ENCODE measurements at places on chromosomes 3 and 15.

GRCh38 chr3:150248888-150249681 is 159.0 kb upstream of the TSC22D2 start:
- DNase-seq: no peak

GRCh38 chr3:123412076-123412475 is 36.8 kb downstream of the ADCY5 start:
- no peak for DNase-seq

- no peak for DNase-seq
Observed at GRCh38 chr3:165518346-165518745, 318.9 kb downstream of the BCHE start.

DNA sequence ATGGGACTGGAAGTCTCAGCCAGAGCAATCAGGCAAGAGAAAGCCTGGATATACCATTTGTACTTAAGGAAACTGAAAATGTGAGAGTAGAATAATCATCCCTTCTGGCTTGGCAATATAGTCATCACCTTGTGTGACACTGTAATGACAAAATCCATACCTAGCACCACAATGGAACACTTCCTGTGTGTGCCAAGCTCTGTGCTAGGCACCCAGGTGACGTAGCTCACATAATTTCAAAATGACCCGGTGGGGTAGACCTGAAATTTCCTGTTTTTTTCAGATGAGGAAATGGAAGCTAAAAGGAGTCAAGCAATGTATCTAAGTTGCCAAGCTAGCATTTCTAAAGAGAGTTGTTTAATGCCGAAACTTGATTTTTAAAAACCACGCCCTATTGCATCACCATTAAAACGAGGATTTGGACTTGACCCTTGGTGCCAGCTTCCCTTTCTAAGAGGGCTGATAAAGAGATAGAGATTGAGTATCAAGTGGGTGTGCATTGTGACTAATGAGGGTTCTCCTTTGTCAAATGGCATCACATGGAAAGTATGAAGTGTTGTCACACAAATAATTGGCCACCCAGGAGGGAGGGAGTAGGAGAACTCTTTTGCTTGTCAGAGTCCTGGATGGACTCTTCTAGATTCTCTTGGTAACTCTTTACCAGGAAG is 141.3 kb upstream of the PDZRN3 start:
- no peak for DNase-seq

GRCh38 chr3:4818164-4818563 is 161.1 kb upstream of the BHLHE40 start:
- DNase-seq: no peak

- no peak for DNase-seq
Observed at GRCh38 chr3:35665390-35666055, 26.2 kb downstream of the ARPP21 start.

DNA sequence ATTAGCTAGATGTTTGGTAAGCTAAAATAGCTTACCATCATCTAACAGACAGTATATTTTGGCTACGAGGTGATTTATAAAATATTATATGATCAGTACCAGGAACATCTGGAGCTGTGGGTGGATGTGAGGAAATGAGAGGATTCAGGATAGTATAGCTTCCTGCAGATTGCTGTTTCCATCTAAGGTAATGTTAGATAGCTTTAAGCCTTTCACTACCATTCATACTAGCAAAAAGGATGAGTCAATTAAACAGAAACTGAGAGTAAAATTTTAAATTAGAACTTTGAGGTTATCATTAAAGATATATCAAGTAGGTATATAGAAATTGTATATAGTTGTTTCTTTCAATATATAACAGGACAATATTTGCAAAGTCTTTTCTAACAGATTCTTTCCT is 8.0 kb downstream of the ZBTB20 start:
- no peak for DNase-seq

DNA sequence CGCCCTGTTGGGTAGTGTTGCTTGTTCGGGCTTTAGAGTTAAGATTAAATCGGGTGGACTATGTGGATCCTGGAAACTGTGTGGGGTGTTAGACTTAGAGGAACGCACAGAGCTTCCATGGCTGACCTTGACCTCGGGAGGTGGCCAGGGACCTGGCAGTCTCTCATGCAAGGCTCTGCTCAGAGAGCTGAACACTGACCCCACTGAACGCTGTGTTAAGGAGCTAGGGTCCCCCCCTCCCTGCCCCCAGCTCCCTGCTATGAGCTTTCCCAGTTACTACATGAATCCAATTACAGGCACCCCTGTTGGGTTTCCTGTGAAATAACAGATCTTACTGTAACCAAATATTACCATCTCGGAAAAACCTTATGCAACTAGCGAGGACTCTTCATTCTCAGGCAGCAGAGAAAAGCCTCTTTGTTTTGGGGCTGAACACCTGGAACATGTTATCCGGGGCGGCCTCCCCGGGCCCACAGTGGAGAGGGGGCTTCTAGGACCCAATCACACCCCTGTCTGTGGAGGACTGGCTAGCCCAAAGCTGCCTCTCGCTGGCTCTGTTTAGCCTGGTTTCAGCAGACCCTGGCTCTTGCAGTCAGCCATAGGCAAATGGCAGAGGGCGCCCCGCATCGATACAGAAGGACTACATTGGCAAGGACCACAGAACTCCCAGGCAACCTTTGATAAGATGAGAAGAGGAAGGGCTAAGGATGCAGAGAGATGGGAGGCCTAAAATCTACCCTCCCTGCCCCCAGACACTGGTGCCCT is 25.8 kb upstream of the ALDH1A3 start:
- DNase-seq: no peak

- no peak for DNase-seq
Observed at GRCh38 chr3:100761211-100761942, 52.1 kb downstream of the TFG start.

GRCh38 chr15:38564557-38565286 is at the start of gene RASGRP1:
Gene RASGRP1 (minus strand): TSS chr15:38564814. CDS start chr15:38564628, 186 bp downstream.
- DNase-seq: peak; percentile 56

- no peak for DNase-seq
Observed at GRCh38 chr3:188914552-188914951, 257.2 kb upstream of the TPRG1 start.

- DNase-seq: no peak
Observed at GRCh38 chr3:148694116-148694515, 3.6 kb upstream of the AGTR1 start.

GRCh38 chr3:36178018-36178417 is 202.3 kb upstream of the STAC start:
- no peak for DNase-seq

DNA sequence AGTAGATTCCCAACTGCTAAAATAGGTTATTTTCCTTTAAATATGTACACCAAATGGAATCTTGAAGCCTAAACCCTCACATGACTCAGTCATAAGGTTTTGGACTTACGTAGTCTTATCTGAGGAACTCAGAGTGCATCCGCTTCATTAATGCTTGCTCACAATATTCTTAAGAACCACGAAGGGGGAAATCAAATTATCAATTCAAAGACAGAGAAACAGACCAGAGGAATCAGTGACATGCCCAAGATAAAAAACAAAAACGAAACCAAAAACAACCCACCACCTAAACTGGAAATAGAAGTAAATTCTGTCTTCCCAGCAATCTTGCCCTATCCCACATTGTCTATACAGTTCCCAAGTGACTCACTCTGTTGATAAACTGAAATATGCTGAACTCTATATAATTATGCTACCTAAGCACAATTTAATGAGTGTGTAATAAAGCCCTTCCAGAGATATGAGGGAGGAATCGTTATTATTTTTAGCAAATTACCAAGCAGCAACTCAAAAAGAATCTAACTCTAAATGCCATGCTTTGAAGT is 135.4 kb upstream of the CBLB start:
- DNase-seq: no peak

- DNase-seq: no peak
Observed at GRCh38 chr3:98058244-98058960, 23.3 kb upstream of the GABRR3 start.

GRCh38 chr3:41346698-41347270 is 147.5 kb downstream of the CTNNB1 start:
- no peak for DNase-seq

- DNase-seq: no peak
Observed at GRCh38 chr3:174958671-174959328, 99.7 kb downstream of the NAALADL2 start.

DNA sequence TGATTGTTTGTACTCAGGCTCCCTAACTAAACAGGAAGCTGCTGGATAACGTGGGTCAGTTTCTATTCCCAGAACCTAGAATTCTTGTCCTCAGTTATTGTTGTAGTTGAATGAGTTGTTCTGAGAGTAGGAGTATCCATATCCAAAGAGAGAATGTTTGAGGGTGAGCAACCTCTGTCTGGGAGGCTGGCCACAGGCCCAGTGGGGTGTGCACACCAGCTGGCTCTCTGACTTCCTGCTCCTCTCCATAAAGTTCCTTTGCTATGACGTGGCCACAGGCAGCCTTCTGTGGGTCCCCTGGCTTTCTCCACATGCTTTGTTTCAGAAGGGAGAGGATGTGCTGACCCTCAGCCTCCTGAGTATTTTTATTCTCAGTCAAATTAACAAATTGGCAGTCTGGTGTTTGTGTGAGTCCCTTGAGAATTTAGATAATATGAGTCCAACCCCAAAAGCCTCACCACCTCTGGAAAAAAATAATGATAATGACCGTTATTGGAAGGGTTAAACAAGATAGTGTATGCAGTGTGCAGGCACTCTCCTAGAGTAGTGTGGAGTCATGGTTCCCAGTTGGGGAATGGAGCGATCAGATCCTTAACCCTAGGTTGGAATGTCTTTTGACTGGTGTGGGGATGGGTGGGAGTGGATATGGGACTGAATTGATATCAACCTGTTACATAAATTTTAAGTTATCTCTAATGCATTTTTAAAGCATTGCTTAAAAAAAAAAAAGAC is 47.6 kb upstream of the MED12L start:
- no peak for DNase-seq

- DNase-seq: no peak
Observed at GRCh38 chr3:40663280-40663679, 138.5 kb downstream of the ZNF621 start.

DNA sequence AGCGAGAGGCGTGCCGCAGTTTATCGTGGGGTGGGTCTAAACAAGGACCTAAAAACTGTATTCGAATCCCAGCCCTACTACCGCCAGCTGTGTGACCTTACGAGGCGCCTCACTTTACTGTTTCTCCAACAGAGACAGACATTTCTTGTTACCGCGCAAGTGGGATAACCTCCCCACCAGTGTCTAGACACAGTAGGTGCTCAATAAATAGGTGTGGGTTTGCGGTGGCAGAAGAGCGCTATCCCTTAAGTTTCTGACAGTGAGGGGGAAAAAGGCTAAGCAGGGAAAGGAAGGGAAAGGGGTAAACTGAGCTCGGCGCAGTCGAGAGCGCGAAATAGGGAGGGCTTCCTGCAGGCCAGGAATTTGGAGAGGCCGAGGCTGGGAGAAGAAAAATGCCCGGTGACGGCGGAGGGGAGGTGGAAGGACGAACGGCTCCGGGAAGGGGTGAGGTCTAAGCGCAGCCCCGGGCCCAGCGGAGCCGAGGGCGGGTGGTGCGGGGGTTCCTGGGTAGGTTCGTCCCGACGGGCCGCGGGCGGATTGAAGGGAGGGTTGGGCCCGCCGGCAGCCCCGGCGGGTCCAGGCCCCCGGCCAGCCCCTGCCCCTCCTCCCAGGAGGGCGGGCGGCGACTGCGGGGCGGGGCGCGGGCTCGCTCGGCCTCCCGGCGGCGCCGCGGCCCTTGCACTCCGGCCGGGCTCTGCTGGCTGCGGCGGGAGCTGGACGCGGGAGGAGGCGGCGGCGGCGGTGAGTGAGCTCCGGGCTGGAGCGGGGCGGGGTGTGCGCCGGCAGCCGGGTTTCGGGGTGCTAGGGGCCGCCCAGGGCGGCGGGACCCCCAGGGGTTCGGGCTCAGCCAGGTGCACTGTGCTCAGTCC is at the start of gene CGNL1:
Gene CGNL1, plus strand, starts transcription at position 679 of the 869 bp plus-strand sequence. CDS start 61,495 bp downstream, outside the sequence.
- DNase-seq: peak; percentile 40

- DNase-seq: no peak
Observed at GRCh38 chr3:44893097-44893496, 18.7 kb downstream of the TGM4 start.

DNA sequence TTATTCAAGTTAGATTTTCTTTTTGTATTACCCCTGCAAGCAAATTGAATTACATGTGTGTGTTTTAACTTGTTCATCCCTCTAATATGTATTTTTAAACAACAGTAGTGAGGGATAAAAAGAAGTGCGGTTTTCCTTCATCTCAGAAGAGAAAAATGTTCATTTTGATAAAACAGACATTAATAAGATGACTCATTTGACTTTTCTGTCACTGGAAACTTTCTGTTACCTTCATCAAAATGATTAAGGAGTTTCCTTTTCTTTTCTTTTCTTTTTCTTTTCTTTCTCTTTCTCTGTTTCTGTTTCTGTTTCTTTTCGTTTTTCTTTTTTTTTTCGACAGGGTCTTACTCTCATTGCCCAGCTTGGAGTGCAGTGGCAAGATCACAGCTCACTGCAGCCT is 53.0 kb downstream of the ECT2 start:
- DNase-seq: no peak

DNA sequence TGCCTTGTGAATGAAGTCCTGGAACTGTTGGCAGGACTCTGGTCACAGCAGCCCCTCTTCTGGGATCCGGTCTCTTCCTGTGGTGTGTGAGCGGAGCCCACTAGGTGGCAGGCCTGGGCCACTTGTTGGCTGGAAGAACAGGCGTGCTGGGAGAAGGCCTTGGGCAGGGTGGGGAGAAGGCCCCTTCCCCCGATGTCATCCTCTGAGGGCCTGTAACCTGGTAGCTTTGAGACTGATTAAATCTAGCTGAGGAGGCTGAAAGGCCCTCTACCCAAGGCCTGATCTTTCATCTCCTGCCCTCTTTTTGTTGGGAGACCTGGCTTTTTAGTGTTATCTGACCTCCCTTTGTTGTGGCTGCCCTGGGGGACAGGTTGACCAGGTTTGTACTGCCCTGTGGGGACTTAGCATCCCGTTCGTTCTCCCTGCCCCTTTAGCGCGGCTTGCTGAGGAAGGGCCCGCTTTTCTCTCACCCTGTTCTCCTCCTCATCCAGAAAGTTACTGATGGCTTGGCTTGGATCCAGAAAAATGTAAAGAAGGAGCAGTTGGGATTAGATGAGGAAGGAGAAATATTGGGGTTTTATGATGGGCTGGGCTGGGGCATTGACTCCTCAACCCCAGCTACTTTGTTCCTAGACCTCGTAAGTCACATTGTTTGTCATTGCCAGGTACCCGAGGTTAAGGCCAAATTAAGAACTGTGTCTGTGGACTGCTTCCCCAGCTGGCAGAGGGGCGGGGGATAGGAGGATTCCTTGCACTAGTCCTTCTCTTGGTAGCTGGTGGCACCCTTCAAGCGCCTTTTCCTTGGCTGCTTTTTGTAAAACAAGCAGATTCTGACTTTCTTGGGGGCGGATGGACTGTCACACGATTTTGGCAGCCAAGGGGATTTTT is 48.5 kb downstream of the CHCHD6 start:
- peak; percentile 76 for DNase-seq

Measured in neural crest cell (in vitro differentiated cells).